ENCODE measurements at places on chromosomes 4 and X.

- DNase-seq = no peak
Observed at GRCh38 chr4:106746451-106746850, 289.7 kb downstream of the DKK2 start.

- DNase-seq = no peak
Observed at GRCh38 chrX:126137899-126138298, 28.2 kb downstream of the DCAF12L2 start.

DNA sequence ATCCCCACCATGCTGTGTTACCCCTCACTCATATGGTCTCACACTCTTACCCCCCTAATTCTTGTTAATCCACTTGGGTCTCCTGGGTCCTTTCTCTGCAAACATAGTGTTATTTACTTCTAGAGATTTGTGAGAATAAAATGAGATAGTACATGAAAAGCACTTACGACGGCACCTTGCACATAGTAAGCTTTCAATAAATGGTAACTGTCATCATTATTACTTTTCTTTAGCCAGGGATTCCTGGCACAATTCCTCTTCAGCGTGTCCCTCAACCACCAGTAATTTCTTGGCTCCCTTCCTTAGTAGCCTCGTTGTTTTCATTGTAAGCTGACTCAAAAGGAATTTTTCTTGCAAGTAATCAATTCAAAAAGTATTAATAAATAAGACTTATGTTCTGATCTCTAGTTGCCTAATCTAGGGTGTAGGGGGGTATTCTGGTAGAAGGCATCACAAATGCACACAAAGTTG, 30.1 kb upstream of the RBMX start:
- DNase-seq = peak; percentile 29

DNA sequence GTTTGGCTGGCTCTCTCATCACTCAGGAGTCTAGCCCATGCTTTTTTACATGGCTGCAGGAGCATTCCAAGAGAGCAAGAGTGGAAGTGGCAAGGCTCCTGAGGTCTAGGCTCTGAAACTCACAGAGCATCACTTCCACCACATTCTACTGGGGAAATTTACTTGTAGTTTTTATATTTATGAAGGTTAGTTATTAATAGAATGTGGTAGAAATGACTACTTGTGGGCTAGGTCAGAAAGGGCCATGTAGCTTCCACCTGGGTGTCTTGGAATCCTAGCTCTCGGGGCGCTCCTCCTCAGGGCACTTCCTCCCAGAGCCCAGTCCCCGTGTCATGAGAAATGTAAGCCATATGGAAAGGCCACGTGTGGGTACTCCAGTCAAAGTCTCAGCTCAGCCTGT, 127.0 kb upstream of the CASK start:
- DNase-seq = no peak

DNA sequence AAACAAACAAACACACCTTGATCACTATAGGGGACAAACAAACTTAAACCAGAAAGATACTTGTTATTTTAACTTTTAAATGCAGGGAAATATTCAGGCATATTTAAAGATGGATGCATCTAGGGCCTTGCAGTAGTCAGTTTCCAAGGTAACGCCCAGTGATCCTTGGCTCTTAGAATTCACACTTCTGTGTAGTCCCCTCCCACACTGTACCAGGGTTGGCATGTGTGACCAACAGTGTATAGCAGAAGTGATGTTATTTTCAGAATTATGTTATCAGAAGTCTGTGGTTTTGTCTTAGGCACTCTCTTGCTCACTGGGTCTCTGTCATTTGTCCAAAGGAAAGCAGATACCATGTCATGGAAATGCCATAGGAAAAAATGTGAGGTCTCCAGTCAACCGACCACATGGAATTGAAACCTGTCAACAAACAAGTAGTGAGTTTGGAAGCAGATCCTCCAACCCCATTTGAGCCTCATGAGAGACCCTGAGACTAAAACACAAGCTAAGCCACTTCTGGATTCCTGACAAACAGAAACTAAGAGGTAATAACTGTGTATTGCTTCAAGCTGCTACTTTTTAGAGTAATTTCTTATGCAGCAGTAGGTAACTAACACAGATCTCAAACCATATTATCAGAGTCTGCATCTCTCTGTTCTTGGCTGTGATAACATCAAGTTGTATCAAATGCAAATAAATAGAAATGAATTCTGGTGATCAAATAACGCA, 670.3 kb downstream of the KCTD8 start:
- DNase-seq = no peak

DNA sequence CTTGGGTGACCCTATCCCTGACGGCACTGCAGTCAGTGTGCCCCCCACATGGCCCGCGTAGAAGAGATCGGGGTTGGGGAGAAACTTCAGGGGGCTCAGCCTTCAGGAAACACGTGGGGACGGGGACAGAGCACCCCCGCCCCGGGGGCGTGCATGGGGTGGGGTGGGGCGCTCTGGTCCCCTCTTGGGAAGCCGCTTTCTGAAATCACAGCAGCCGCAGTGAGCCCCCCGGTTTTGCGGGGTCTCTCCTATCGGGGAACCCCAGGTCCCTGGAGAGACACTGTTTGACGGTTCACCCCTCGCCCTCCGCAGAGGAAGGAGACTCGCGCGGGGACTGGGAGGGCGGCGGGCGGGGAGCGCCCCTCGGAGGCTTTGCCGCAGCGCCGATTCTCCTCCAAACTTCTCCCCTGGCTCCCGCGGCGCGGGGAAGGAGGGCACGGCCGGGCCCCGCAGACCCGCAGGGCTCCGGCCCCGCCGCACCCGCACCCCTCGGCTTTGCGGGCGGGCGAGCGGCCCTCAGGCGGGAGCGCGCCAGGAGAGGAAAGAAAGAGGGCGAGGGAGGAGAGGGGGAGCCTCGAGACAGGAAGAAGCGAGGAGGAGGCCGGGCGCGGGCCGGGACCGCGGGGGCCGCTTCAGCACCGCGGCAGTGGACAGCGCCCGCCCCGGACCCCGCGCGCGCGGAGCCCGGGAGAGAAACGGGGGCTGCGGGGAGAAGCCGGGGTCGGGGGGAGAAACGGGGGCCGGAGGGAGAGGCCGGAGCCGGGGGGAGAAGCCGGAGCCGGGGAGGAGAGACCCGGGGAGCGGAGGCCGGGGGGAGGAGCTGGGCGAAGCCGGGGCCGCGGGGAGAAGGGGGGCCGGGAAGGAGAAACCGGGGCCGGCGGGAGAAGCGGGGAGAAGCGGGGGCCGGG, 612 bp downstream of the CPLX1 start:
- no peak for DNase-seq

GRCh38 chr4:83043801-83044407, 8.9 kb downstream of the COPS4 start:
- no peak for DNase-seq

DNA sequence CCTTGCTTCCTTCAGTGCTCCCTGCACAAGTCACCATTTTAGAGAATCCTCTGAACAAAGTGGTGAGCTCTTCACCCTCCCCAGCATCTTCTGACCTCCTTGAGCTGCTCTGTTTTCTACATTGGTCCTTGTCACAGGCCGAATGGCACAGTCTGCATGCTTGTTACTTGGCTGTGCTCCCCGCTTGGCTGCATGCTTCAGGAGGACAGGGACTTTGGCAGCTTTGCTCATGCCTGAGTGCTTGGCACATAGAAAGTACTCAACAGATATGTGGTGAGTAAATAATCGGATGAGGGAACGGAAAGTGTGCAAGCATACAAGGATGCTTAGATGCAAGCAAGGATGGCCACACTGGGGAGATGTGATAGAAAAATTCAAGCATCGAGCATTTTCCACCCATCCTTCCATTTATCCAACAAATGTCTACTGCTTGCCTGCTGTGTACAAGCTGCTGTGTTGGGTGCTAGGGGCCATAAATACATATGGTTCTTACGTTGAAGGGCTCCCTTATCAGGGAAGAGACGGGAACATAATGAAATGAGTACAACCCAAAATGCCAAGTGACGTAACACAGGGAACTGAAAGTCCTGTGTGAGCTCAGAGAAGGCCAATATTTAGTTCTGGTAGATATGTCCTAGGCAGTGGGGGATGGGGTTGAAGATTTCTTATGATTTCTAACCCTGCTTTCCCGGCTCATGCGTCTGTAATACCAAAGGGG, 31.2 kb downstream of the SLC2A9 start:
- no peak for DNase-seq

DNA sequence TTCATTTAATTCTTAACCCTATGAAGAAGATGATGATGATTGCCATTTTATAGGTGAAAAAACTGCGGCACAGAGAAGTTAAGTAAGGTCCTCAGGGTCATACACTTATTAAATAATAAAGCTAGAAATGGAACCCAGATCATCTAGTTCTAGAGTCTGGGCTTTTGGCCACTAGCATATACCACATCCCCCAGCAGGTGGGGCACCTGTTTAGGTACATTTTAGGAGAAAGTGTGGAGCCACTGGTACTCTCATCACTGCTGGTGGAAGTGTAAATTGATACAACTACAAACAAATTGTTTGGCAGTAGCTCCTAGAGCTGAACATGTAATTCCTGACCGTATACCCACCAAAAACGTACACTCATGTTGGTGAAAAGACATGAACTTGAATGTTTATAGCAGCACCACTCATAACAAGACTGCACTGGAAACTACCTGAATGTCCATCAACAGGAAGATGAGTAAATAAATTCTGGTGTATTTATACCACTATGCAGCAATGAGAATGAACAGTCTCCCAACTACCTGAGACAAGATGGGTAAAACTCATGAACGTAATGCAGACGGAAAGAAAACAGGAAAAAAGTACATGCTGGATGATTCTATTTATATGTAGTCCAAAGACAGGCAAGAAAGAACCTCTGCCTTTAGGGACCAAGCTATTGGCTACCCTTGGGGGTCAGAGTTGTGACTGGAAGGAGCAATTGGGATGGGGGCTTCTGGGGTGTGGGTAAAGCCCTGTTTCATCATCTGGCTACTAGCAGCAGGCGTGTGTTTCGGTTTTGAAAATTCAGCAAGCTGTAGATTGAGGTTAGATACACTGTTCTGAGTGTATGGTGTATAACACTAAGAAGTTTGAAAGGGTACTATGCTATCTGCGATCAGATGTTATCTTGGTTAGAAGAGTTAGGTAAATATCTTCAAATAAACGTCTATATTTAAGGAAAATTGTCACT, 72.3 kb upstream of the ADGRG2 start:
- no peak for DNase-seq

- no peak for DNase-seq
Observed at GRCh38 chr4:155600244-155600643, 66.4 kb upstream of the GUCY1A1 start.

DNA sequence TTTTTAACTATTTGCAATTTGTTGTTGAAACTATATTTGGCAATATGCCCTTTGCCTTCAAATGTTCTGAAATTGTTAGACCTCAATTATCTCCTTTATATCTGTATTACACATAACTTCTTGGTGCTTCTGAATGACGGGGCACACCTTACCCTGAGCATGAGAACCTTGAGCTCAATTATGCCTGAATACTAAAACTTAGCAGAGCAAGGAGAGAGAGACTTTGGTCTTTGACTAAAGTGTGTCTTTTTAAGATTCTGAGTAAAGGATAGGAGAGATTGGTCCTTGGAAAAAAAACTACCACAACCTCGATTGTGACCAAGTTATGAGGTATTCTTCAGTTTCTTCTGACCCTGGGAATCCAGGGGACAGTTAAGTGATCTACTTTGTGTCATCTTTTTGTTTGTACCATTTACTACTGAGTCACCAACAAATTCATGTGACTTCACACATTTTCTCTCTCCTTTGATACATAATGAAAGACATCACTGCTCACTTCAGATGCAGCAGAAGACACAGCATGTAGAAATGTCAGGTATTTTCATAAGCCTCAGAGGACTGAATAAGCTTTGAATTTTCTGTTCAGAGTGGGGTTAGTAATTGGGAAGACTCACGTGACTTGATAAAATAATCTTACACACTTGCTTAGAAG, 51.4 kb downstream of the PTTG2 start:
- DNase-seq = no peak

DNA sequence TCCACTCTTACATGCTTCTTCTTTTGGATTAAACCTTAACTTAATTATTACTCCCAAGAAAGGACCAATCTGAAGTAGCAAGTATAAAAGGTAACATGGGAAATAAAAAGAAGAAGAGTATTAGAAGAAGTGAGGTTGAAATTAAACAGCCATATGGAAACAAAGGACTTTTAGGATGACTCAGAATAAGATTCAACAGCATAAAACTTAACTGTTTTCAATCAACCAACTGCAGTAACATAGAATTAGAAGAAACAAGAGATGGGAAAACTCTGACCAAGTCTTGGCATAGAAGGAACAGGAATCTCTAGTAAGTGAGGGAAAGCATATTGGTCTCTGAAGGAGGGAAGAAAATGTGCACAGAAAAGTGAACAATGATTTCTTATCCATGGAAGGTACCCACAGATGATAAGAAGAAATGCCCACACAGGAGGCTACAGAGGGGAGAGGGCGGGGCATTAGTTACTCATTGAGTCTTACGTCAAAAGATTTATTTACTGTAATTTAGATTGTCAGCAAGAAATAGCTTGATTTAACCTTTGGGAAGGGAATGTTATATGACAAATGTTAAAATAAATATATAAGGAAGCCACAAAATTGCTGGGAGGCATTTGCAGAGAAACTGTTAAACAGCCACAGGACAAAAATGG, 177.3 kb downstream of the BANK1 start:
- DNase-seq = no peak

GRCh38 chr4:45650545-45650944, 473.3 kb downstream of the GABRG1 start:
- DNase-seq = no peak

GRCh38 chr4:152038238-152038637, 277.4 kb upstream of the GATB start:
- no peak for DNase-seq

DNA sequence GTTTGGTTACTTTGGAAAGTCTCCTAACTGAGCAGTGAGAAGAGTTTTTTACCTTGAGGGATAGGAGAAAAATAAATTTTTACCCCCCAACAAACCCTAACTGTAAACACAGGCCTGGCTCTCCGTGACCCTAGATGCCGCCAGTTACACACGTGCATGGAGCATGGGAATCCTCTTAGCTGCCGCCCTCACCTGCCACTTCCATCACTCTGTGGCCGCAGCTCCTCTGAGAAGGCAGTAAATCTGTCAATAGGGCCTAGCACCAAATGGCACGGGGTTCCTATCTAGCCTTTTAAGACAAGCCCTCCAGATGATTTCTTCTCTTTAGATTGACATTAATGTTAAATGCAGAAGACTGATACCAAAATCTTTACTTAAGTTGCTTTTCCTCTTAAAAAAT, 330.3 kb upstream of the FAM241A start:
- DNase-seq = no peak

DNA sequence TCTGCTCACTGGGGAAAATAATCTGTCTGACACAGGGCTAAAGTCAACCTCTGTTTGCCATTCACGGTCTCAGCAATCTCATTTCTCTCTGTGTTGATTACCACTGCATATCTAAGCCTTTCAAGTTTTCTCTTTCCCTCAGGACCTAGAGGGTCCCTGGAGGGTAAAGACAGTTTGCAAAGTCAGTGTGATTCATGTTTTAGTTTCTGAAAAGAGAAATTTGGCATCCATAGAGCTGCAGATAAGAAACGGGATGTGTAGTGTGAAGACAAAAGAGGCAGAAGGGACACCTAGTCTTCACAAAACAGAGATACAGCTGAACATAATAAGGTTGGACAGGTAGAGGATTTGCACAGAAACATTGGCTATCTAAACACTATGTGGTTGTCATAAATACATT, 34.5 kb upstream of the KDR start:
- DNase-seq = no peak

- peak; percentile 33 for DNase-seq
Observed at GRCh38 chrX:30653415-30654131, at the start of gene GK. Gene GK (plus strand): TSS chrX:30653423. CDS start chrX:30653538, 115 bp downstream.
